ENCODE measurements at places on chromosomes 3 and 15.
A peak's percentile ranks its signal among the peaks of the same experiment; 100 is the strongest.

DNA sequence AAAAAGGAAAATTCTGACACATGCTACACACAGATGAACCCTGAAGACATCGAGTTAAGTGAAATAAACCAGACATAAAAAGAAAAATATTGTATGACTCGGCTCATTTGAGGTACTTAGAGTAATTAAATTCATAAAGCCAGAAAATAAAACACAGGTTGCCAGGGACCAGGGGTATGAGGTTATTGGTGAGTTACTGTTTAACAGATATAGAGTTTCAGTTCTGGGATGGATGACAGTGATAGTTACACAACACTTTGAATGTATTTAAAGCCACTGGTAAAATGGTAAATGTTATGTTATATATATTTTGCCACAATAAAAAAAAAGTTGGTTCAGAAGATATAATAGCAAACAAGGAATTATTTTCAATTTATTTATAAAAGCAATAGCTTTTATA is 436.1 kb upstream of the WNT5A start:
- DNase-seq = no peak

- DNase-seq = no peak
Observed at GRCh38 chr3:188206787-188207186, 52.8 kb downstream of the LPP start.

DNA sequence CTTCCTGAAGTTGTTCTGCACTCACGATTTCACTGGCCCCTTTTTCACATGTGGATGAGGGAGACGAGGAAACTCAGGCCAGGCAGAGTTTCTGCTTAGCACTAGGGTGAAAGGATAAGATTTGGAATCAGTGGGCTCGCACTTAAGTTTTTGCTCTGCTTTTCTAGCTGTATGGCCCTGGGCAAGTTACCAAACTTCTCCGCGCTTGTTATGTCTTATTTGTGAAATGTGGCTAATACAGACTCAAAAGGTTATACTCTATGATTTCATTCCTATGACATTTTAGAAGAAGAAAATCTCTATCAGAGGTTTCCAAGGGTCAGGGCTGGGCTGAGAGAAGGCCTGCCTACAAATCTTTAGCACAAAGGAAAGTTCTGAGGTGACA is 191.9 kb upstream of the LRIG1 start:
- DNase-seq = no peak

GRCh38 chr3:49378249-49378895 is 20.2 kb upstream of the GPX1 start:
- DNase-seq = no peak

DNA sequence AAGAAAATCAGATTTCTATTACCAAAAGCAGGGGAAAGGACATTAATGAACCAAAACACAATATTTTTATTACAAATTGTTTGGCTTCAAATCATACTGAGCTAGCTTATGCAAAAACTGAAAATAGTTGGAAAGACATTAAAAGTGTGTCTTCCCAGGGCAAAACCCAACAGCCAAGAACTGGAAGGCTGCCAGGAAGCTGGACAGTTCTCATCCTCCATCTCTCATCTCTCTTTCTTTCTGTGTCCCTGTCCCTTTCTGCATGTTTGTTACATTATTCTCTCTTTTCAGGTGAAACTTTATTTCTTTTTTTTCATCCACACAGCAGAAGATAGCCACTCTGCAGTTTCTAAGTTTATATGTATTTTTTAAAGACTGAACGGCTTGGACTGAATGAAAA is 41.1 kb upstream of the SNTN start:
- no peak for DNase-seq

DNA sequence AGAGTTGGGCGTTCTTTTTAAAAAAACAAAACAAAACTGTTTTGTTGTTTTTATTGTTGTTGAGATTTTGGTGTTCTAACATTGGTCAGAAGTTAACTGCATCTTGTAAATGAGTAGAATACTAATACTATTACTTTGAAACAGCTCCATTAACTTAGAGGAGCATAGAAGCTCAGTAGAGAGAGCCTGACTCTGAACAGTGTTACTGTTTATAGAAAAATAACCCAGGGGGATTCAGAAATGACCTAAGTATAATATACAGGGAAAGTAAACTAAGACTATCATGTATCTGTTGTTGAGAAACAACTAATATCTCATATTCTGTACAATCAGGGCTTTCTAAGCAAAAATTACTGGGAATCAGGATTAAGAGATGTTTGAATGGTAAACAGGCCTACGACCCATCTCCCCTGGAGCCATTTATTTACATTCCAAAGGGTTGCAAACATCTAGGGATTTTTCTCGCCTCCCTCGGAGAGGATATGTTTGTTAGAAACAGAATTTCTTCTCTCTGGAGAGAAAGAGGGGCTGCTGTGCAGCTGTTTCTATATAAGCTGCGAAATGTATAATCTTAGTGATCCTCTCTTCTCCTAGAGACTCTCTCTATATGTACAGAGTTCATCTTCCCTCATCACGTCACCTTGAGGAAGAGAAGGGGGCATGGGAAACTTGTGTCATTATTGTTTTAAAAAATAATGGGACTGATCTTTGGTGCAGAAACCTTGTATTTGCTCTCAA is 827.5 kb upstream of the DPPA4 start:
- no peak for DNase-seq

- DNase-seq = no peak
Observed at GRCh38 chr3:128278130-128278529, 124.8 kb downstream of the EEFSEC start.

- no peak for DNase-seq
Observed at GRCh38 chr3:82587174-82587573, 825.7 kb upstream of the GBE1 start.

DNA sequence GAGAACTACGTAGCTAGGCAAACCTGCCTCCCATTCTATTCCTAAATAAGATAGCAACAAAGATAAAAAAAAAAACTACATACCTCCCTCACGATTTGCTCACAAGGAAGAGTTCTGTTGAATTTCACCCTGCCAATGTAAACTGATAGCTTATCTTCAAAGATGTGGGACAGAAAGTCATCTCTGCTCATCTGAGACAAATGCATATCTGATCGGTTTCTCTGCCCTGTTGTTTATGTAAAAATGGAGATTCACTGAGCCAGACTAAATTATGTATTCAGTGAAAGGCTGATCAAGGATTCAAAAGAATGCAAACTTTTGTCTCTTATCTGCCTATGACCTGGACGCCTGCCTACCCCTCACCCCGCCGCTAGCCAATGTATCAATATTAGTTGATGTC is 11.2 kb downstream of the PYGO1 start:
- no peak for DNase-seq

GRCh38 chr15:78750566-78750965 is 60.7 kb downstream of the ADAMTS7 start:
- no peak for DNase-seq

GRCh38 chr3:189714991-189715961 is 84.1 kb downstream of the TP63 start:
- peak; percentile 34 for DNase-seq

DNA sequence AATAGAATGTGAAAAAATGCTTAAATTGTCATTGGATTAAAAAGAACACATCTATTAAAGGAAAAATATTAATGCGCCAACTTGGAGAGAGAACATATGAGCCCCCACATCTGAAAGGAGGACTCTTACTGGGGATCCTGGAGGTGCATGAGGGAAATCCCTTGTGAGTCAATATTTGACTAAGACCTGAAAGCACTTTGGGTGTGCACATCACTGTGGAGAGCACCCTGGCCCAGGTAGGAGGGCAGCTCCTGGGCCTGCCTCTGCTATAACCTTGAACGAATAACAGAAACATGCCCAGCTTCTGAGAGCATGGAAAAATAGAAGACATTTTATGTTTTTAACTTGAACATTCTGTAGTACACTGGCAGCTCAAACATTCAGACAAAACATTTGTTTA is 199.8 kb downstream of the GAP43 start:
- DNase-seq = no peak

- DNase-seq = no peak
Observed at GRCh38 chr3:188867691-188868265, 304.0 kb upstream of the TPRG1 start.

- DNase-seq = no peak
Observed at GRCh38 chr3:146929696-146930095, 324.6 kb upstream of the PLSCR5 start.

- DNase-seq = no peak
Observed at GRCh38 chr3:35733341-35733740, 94.0 kb downstream of the ARPP21 start.

DNA sequence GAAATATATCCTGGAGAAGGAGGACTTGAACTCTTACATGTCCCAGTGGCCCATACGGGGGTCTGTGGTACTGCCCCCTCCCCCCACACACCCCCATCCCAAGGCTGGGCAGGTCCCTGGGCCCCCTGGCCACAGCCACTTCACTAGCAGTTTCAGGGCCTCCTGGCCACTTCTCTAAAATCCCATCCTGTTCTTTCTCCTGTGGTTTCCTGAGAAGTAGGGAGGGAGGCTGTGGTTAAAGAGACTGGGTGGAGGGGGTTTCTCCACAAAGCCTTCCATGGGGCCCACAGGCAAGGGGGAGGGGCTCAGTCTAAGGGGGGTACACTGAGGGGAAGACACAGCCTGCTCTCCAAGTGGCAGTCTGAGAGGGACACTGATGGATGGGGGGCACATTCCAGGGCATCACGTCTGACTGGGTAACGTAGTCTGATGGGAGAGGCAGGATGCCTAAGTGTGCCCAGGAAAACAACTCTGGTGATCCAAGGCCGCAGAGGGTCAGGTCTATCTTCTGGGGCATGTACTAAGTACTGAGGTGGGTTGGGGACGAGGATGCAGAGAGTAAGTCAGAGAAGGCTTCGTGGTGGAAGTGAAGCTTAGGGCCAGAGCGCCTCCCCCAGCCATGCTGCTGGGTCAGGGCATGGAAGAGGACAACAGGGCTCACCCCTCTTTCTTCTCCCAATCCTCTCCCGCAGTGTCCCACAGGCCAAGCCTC is 48.0 kb upstream of the C15orf39 start:
- DNase-seq = no peak

GRCh38 chr3:182533394-182533793 is 259.9 kb upstream of the ATP11B start:
- DNase-seq = no peak

- DNase-seq = peak; percentile 57
Observed at GRCh38 chr3:36918050-36918449, 26.8 kb downstream of the TRANK1 start.

DNA sequence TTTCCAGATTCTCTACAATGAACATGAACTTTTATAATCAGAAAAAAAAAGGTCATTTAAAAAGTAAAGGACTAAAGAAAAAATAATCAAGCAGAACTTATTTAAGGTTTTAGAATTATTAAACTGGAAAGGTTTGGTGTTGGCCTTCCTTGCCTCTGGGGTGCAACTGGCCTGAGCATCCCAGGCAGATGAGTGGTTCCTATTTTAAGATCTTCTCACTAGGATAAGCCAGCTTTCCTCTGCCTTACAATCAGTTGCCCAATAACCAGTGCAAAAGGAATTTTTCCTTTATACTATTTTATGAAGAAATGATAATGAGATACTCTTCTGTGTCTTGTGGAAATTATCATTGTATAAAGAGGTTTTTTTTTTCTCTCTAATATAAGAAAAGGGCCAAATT is 56.6 kb downstream of the SEC22A start:
- DNase-seq = no peak

DNA sequence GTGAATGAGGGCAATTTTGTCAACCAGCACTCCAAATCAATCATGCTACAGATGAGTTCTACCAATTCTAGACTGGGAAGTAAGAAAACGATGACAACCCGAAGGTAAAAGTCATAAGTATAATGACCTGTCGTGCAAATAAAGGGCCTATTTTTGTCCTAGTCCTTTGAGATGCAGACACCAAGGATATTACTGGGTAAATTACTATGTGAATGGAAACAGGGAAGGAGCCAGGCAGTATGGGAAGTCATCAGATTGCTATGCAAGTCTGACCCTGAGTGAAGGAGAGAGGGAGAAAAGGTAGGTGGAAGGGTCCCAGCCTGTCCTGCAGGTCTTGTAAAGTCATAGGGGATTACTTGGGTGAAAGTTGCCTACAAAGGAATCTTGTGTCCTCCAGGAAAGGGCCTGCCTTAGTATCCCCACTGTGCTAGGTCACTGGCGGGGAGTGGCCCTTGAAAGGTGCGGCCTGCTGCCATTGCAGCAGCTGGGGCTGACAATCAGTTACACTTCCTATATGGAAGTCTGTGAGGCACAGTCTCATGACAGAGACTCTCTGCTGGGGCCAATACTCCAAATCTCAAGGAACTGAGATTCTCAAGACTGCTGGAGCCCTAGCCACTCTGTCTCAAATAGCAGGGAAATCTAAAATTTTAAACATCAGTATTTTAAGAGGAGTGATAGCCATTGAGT is 149.9 kb upstream of the SLC2A2 start:
- no peak for DNase-seq

DNA sequence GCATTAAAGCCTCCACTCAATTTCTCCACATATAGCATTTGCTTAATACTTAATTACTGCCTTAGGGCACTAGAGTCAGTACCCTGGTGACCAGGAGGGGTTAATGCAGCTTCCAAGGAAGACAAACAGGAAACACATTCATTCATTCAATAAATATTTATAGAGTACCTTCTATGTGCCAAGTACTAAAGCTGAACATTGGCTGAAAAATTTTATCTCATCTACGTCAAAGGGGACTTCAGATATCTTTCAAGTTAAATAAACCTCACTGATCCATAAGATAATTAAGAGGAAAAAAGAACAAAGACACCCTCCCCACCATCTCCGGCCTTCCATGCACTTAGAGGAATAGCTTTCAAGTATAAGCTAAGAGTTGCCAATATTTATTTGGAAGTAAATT is 156.9 kb upstream of the PRICKLE2 start:
- no peak for DNase-seq

DNA sequence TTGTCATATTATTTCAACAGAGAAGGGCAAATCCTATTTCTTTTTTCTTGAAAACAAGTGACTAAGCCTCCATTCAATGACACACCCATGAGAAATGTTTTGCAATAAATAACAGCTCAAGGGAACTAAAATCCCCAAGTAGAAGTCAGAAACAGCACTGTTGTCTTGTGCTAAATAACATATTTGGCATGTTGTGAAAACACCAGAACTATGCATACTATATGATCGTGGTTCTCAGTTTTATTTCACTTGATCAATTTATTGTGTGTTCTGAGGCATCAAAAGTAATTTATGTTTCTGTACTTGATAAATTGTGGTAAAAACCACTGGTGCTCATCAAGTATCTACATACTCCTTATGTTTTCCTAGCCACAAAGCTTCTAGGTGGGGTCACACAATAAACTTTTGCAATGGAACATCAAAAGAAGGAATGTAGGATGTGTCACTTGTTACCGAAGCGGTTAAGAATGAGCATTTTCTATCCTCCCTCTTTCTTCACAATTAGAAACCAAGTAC is 691.7 kb upstream of the CBLB start:
- DNase-seq = no peak

- no peak for DNase-seq
Observed at GRCh38 chr3:116015931-116016330, 392.6 kb downstream of the GAP43 start.

- DNase-seq = no peak
Observed at GRCh38 chr15:45221967-45222366, 30.1 kb upstream of the SLC28A2 start.
